ENCODE measurements at places on chromosomes 12 and 14.
A peak's percentile ranks its signal among the peaks of the same experiment; 100 is the strongest.

- DNase-seq: no peak
Measured at GRCh38 chr14:36099619-36100018, 76.9 kb downstream of the PTCSC3 start.

- no peak for DNase-seq
Measured at GRCh38 chr14:33916663-33917565, 34.0 kb downstream of the EGLN3 start.

DNA sequence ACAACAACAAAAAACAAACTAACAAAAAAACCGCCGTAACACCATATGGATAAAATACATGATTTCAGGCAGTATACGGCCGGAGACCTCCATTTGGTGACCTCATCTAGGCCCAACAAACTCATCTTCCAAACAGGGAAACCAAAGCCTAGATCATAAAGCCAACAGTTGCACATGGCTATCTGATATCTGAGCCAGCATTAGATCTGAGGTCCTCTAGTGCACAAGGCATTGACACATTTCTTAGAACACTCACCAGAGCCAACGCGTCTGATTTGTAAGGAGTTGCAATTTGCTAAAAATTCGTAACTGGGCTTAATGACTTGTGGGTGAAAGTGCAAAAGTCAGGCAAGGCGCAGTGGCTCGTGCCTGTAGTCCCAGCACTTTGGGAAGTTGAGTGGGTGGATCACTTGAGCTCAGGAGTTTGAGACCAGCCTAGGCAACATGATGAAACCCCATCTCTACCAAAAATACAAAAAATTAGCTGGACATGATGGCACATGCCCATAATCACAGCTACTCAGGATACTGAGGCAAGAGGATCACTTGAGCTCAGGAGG is 42.0 kb upstream of the NUDT4 start:
- no peak for DNase-seq

DNA sequence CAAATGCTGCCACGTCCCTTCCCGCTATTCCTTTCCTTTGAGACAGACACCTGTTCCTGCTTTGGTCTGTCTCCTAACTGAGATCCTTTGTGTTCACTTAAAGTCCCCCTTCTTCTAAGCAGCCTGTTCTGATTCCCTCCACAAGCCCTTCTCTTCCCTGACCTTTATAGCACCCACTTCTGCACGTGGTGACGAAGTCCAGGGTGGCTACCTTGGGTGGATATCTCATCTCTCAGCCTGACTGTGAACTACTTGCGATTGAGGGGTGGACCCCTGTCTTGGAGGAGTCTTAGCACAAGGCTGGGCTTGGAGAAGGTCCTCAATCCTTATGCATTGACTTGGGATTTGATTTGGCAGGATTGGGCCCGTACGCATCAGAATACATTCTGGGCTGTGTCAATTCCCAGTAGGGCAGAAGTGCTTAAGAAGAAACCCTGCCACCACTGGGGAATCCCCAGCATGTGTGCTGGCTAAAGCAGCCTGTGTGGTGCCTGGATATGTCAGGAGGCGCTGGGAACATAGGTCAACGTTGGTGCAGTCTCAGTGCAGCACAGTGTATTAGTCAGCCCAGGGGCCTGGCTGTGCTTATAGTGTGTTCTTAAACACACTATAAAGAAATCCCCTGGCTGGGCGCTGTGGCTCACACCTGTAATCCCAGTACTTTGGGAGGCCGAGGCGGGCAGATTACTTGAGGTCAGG is 23.6 kb downstream of the KRT80 start:
- DNase-seq: no peak

DNA sequence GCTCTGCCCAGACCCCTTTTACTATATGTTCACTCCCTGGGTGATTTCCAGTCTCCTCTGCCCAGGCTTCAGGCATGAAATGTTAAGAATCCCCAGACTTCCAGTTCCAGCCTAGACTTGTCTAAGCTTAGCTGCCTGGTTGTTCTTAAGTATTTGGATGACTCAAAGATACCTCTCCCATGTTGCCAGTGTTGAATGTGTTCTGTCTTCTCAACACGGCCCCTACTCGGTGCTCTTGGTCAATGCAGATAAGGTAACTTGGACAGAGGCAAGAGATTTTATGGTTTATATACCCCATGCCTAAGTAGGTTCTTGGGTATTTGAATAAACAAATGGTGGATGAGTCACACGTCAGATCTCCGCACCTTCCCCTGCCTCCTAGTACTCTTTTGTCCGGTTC is 13.6 kb downstream of the PIWIL1 start:
- DNase-seq: no peak

GRCh38 chr12:64494998-64495729 is 43.2 kb downstream of the TBK1 start:
- DNase-seq: no peak

- no peak for DNase-seq
Measured at GRCh38 chr12:94777936-94778335, 127.6 kb upstream of the TMCC3 start.

DNA sequence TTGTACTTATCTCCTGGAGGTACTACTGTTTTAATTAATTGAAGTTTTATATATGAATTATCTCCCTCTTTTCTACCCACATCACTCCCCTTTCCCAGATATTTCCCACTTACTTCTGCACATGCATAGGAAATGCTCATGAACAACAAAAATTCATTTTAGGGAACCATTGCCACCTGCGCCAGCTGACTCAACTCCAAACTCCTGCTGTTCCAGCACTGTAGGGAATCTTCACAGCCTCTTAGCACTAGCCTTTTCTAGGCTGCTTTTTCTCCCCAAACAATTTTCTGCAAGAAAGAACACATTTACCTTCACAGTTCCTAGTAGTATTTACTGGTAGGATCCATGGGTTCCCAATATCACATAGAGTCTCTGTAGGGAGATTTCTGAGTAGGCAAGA is 268.4 kb downstream of the LRFN5 start:
- no peak for DNase-seq

DNA sequence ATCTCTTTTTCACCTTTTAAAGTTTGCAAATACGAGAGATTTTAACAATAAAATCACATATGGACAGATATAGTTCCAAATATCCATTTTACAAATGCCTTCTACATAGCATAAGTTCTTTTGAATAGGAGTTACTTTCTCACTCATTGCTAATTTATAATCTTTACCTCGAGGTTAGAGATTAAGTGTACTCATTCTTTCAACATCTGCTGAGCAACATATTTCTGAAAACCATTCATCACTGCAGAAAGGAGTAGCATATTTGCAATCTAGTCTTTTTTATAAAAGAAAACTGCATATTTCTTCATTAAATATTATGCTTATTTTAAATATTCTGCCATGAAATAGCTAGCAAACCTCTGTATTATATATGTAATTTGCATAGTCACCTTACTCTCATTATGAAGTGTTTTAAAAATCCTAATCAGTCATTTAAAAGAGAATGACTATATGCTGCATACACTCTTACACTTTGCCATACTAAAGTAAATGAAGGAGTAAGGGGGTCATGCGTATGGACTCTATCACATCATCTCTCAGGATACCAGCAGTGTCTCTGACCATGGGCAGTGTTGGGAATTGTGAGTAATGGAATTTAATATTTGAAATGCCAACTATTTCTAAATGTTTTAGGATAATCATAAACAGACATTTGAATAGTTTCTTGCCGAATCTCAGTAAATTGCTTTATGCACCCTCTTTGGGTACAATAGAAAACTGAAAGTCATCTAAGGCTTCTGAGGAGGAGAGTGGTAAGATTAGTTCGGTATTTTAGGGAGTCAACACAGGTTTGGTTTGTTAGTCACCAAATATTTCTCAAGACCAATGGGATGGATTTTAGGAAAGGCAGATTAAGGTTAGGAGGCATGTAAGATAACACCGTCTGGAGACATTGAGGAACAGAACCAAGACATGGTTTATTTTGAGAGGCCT is 524.8 kb upstream of the ATP2B1 start:
- no peak for DNase-seq

GRCh38 chr12:71846322-71846940 is 6.9 kb downstream of the TBC1D15 start:
- no peak for DNase-seq

GRCh38 chr12:132506328-132507160 is 16.6 kb downstream of the FBRSL1 start:
- peak; percentile 36 for DNase-seq

DNA sequence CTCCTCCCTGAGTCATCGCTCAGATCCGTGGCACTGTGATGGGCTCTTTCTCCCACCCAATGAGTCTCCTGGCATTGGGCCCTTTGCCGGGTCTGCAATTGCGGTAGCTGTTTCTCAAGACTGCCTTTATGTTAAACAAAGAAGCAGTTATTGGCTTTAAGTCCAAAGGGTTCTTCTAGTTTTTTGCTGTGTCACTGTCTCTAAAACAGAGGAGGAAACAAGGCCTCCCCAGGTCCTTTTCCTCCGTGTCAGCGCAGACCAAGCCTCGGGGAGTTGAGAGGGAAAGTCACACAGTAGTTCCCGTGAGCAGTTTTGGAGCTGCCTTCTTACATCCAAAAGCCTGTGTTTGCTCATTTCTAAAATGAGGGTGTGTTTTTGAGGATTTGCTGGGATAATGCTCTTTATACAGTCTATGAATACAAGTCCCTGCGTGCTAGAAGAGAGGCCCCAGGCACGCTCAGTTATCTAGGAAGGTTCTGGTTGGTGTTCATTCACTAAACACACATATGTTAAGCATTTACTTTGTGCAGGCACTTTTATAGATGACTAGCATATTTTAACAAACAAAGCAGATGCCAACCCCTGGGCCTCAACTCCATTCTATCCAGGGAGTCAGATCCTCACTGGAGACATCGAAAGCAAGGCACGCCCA is 126.0 kb upstream of the PZP start:
- no peak for DNase-seq

DNA sequence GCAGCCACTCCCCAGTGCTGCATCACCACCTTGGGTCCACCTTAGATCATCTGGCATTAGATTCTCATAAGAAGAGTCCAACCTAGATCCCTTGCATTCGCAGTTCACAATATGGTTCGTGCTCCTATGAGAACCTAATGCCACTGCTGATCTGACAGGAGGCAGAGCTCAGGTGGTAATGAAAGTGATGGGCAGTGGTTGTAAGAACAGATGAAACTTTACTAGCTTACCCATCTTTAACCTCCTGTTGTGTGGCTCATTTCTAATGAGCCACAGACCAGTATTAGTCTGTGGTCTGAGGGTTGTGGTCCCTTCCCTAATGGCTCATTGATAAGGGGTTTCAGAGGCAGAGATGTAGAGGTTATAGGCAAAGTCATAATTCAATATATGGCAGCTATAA is 615.9 kb upstream of the MIS18BP1 start:
- DNase-seq: no peak

DNA sequence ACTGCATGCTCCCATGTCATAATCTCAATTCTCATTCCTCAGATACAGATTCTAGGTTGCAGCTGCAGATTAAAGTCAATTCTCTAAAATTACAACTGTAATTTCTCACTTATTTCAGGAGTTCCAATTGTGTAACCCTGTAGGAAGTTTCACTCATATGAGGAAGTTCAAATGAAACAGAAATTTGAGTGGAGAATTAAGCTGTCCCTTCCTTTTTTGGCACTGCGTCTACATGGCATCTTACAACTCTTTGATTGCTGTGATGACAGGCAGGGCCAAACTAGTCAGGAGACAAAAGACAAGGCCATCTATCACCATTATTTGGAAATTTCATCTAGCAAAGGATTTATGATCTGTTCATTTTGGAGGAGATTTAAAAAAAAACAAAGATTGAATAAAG is 13.3 kb upstream of the GRIP1 start:
- no peak for DNase-seq

GRCh38 chr12:72304751-72305150 is 32.6 kb downstream of the TRHDE start:
- no peak for DNase-seq

GRCh38 chr12:18747895-18748294 is 10.0 kb downstream of the CAPZA3 start:
- DNase-seq: no peak

DNA sequence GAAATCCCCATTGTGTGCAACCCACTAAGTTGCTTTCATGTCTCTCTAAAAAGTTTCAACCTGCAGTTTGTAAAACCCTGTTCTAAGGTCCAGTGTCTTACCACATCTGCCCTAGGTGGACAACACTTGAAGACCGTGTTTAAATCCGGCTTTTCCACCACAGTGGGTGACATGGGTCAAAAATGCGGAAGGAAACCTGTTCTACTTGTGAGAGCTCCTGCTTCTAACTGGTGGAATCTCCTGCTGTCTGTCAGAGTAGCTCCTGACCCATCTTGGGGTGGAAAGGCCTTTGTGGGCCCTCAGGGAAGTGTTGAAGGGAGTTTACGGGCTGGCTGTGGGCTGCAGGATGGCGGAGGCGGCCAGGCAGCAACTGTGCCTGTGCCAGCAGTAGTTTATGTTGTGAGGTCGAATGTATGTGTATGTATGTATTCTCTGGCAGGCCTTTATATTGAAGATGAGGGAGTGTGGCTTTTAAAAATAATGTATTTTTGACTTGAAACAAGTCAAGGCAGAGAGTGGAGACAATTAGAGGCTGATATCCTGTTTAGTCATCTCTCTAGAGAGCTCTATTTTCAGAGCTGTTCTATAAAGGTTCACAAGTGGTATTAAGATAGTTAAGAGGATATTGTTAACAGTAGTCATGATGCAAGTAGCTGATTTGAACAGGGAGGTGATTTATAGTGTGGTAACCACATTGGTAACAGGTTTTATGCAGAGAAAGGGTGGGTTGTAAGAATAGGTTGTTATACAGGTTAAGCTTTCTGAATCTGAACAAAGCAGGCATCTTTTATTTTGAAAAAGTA is 67.0 kb downstream of the PRKCH start:
- no peak for DNase-seq

DNA sequence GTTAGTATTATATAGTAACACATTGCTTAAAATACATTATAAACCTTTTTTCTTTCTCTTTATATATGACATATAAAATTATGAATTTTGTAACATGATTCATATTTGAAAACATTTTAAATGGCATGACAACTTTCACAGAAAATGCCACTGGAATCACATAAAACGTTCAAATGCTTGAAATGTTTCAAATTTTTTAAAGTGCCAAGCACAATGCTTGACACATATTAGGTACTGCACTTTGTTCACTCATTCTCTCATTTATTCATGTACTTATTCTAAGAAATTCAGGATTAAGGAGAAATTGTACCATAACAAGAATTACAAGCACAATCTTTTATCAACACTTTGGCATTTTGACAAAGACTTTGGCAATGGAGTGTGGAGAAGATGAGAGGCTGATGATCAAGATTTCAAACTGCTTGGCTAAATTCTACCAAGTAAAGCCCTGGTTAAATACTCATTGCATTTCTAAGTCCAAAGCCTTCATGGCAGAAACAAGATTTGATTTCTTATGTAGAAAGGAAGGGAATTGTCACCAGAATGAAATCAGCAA is 232.2 kb downstream of the C12orf50 start:
- DNase-seq: no peak

GRCh38 chr14:72699852-72700257 is 194.0 kb downstream of the DPF3 start:
- no peak for DNase-seq

- DNase-seq: no peak
Measured at GRCh38 chr12:8127138-8127537, 3.7 kb downstream of the CLEC4A start.

Data from activated CD4-positive, alpha-beta T cell treated with anti-CD3 and anti-CD28 coated beads for 1 hour (primary cell).